ENCODE measurements at places on chromosomes 2 and 18.
A peak's percentile ranks its signal among the peaks of the same experiment; 100 is the strongest.

DNA sequence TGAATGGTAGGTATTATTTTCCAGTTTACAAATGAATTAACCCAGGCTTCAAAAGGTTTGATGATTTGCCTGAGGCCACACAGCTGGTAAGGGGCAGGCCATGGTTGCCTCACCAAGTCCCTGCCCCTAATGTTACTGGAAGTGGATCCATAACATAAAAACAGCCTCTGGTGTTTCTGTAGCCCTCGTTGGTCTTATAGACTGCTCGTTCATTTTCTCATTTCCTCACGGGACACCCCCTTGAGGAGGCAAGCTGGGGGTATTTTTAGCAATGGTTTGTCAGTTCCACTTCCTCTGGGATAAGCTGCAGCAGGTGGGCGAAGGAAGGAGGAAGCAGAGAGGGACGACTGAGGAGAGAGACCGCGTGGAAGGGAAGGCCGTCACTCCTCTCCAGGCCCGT lies 32.9 kb upstream of the NDUFV2 start:
- no peak for DNase-seq

DNA sequence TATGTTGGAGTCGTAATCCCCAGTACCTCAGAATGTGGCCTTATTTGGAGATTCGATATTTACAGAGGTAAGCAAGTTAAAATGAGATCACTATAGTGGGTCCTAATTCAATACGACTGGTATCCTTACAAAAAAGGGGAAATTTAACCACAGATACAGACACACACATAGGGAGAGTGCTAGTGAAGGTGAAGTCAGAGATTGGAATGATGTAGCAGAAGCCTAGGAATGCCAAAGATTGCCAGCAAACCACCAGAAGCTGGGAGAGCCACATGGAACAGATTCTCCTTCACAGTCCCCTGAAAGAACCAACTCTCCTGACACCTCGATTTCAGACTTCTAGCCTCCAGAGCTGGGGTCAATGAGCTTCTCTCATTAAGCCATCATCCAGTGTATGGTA lies 17.7 kb upstream of the ACTR3 start:
- DNase-seq: no peak

DNA sequence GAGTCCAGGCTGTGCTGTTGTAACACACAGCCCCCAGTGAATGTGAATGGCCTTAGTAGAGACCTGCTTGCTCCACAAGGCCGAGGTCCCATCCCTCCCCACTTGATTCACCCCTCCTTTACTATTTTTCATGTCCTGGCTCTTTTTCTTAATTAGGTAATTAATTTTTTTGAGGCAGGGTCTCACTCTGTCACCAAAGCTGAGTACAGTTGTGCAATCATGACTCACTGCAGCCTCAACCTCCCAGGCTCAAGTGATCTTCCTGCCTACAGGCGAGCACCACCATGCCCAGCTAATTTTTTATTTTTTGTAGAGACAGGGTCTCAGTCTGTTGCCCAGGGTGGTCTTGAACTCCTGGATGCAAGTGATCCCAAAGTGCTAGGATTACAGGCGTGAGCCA lies 19.3 kb downstream of the FBLN7 start:
- no peak for DNase-seq

GRCh38 chr2:42928692-42929545 lies 136.5 kb upstream of the HAAO start:
- peak; percentile 86 for DNase-seq

DNA sequence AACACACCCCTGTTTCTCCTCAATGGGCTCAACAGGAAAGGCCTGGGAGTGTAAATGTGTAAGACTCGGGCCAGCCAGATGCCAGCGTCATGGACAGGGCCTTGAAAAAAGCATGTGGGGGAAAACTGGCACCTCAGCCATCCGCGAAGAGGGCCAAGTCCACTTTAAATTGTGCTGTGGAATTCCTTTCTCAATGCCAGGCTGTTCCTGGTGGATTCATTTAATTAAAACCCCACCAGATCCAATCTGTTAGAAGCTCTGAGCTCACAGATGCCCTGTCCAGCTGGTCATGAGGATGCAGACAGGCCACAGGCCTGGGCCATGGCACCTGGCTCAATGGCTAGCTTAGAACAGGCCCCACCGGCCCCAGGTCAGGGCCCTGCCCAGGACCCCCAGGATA lies 24.8 kb downstream of the KCNK3 start:
- DNase-seq: no peak

DNA sequence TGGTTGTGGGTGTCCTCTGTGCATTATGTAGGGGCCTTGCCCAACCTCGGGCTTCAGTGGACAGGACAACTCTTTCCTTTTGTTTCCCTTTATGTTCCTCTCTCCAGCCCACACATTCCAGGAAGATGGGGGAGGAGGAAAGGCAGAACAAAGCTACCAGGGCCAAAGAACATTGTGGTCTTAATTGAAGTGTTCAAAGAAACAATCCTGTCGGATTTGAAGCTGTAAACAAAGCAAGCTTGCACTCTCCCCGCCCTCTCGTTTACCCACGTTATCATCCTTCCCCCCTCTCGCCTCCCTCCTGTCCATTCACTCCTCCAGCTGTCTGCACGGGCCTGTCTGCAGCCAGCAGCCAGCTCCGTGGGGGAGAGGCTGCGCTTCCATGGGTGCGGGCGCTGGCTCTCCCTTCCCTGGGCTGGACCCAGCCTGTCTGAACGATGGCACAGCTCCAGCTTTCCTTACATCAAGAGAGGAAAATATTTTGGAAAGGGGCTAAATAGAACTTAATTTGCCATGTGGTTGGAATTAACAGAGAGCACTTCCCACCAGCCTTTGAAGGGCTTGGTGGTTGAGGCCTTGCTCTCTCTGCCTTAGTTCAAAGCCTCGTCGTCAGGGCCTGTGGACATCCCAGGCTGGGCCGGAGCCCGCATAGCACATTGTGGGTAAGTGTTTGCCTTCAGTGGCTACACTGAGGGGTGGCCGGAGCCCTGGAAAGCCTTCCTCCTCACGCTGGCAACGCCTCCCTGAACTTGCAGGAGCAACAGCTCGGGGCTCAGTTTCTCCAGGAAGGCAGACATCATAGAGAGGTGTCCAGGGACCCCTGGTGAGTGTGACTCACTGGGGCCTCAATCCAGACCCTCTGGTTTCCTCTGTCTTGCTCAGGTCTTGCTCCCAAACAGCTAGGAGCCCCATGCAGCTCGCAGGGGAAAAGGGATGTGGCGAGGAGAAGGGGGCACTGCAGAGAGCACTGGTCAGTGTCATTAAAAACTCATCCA lies 60.6 kb upstream of the HS6ST1 start:
- peak; percentile 71 for DNase-seq

GRCh38 chr2:124209441-124209840 lies 184.4 kb downstream of the CNTNAP5 start:
- no peak for DNase-seq

DNA sequence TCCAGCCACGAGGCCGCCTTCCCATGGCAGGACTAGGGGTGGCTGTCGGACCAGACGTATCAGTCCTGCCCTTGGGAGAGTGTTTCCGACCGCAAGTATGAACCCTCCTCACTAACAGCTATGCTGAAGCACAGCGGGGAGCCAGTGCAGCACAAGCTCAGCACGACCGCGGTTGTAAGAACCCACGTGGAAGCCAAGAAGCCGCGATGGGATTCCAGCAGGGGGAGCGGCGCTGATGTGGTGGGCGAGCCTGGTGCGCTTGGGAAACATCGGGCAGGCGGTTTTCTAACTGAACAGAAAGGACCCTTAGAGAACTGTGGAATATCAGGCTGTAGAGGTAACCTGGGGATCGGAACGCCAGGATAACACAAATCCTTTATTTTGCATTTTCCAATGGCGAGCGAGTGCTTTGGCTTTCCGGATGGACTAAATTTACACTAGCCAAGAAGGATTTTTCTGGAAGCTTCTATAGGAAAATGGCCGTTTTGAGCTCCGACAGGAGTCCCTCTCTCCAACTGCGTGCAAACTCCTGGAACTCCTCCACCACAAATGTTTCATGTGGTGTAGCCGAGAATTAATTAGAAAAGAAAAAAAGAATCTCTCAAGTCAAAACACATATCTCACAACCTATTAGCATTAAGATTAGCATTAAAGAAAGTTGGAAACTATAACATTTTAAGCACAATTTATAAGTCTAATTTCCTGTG lies 132.0 kb upstream of the MYCN start:
- DNase-seq: no peak

DNA sequence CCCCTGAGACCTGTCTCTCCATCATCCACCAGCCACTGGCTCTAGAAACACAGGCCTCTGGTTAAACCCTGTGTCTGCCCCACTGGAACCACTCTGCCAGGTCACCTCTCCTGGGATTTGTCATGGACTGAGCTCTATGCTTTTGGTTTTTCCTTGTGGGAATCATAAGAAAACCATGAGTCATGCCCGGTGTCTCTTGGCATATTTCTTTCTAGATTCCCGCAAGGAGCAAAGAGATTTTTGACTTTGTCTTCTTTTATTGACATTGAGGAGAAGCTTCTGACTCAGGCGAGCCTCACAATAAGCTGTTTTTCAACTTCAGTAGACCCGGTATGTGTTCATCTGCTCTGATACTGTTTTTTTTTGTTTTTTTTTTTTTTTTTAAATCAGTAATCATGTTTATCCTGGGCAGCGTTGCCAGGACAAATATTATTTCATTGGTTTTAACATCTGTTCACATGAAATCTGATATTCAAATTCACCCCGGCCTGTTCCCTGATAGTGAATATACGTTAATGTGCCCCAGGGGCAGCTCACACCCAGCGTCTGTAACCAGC lies 207.1 kb downstream of the ACKR3 start:
- DNase-seq: no peak

- DNase-seq: no peak
Observed at GRCh38 chr2:177282181-177282641, 17.7 kb upstream of the NFE2L2 start.

DNA sequence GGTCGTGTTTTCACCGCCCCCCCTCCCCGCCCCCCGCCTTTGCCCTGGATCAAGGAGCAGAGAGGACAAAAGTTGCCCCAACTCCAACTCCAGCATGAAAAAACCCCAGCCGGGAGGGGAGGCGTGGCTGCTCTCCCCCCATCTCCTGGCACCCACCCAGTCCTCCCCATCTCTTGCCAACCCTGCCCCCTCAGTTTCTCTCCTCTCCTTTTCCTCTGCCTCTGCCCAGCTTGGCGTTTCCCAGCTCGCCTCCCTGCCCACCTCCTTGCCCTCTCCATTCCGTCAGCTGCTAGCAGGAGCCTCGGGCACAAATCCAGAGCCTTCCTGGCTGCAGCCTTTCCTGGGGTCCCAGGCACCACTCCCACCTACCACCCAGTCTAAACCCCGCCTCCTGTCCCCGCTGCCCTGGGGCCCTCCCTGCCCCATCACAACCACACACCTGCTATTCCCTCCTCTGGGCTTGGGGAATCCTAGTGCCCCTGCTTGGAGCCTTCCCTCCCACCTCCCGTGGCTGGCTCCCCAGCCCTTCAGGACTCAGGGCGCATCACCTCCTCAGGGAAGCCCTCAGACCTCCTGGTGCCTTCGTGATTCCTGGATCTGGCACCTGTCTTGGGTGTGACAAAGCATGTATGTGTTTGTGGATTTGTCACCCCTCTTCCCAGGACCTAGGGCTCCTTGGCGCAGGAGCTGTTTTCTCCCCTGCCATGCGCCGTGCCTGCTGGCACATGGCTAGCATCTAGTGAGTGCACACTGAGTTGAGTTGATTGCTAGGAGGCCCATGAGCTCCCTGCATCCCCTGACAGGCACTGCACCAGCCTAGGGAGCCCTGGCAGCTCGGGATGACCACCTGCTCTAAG lies 209.1 kb downstream of the TFCP2L1 start:
- no peak for DNase-seq

- DNase-seq: no peak
Observed at GRCh38 chr2:140734992-140735391, 1395.8 kb downstream of the LRP1B start.

DNA sequence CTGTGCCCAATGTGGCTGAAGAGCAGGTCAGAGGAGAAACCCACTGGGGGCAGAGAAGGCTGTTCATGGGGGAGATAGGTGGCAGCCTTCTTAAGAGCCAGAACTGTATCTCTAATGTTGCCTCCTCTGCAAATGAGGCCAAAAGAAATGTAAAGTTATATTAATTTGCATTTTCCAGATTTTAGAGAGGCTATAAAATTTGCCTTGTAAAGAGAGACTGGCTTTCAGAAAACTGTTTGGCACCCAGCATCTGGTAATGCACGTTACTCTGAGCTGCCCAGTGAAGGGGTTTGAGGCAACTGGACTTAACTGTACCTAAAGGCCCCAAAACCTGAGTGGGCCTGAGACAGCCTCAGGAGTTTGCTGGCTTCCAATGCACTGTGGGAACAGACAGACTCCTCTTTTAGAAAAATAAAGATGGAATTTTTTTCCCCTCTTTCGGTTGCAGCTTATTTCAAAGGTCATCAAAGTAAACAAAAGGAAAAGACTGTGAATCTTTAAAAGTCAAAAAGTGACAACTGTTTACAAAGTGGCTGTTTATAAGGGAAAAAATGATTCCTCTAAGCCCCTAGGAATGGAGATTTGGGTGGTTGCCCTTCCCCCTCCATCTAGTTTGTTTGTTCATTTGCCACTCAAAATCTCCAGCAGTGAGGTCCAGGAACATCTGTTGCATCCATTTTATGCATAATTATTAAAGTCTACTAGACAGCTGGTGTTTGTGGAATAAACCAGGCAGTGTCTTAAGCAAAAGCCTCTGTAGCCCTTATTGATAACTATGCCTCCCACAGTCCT lies 132.2 kb upstream of the ZFP36L2 start:
- no peak for DNase-seq

DNA sequence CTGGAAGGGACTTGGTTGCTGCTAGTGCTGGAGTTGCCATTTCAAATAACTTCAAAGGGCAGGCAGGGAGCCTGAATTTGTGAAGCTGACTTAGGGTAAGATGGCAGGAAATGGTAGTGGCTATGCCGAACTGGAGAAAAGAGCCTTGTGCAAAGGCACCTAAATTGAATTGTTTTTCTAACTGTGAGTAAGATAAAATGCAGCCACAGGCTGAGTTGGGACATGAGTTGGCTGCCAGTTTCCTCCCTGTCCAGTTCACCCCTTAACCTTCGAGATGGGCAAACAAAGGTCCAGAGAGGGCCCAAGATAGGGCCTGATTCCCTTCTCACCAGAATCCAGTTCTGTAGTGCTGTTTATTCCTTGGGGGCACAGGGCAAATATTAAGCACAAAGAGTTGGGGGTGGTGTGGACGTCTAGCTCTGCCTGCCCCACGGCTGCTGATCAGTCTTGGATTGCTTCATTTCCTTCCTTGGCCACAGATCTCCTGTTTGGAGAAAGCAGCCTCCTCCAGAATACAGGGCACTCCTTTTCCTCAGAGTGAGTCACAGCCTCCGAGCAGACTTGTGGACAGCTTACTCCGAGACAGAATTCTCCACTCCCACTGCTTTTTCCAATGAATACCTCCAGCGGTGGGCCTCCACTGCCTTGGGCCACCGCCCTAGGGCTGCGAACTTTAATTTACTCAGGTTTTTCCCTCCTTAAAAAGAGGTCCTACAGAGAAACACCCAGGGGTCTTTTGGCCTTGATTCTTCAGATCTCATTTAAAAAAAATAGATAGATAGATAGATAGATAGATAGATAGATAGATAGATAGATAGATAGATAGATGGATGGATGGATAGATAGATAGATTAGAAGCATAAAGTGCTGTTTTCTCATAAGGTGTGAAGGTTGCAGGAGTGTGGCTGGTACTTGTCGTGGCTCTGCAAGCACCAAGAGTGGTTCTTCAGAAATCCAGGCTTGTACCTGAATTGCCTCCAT lies 18.4 kb upstream of the SLC20A1 start:
- no peak for DNase-seq

- DNase-seq: no peak
Observed at GRCh38 chr18:5380586-5380985, 85.1 kb upstream of the ZBTB14 start.

GRCh38 chr18:75363446-75364225 lies 63.9 kb downstream of the SMIM21 start:
- DNase-seq: no peak
